Thoracic aorta (tissue), 2 donors: ENCODE measurements at places on chromosomes 16 and 17. TPM values are rescaled to one million over a fixed set of nuclear protein-coding genes. Genes with fewer than 3 reads are reported as not detected.

RNU2-1 gene
- total RNA-seq, result not detected

HSD3B7 gene
- total RNA-seq, result 16.4 TPM

GLIS2 gene
- 32.9 TPM for total RNA-seq

KRT15 gene
- total RNA-seq, result 0.68 TPM

CHP2 gene
- not detected for total RNA-seq

NPIPB13 gene
- 14.0 TPM for total RNA-seq

CDH3 gene
- not detected for total RNA-seq

CLEC19A gene
- not detected for total RNA-seq

MT3 gene
- not detected for total RNA-seq

ZNF778 gene
- total RNA-seq, result 27.2 TPM

PSKH1 gene
- 36.0 TPM for total RNA-seq

IGFALS gene
- total RNA-seq, result 0.28 TPM

ABR gene
- 159 TPM for total RNA-seq

ABI3 gene
- 10.8 TPM for total RNA-seq

TEKT5 gene
- total RNA-seq, result not detected

CDH13 gene
- 280 TPM for total RNA-seq

RNF157 gene
- 0.41 TPM for total RNA-seq

SRL gene
- total RNA-seq, result 1.1 TPM

CTF1 gene
- total RNA-seq, result 3.8 TPM

DNAAF8 gene
- not detected for total RNA-seq

RAD51D gene
- total RNA-seq, result 6.5 TPM

GALR2 gene
- total RNA-seq, result not detected

KRTAP2-2 gene
- not detected for total RNA-seq

KRT16 gene
- total RNA-seq, result 16.8 TPM

DNAI2 gene
- total RNA-seq, result not detected

ASIC2 gene
- 1.1 TPM for total RNA-seq

CMTM2 gene
- not detected for total RNA-seq

ALOX15B gene
- 0.85 TPM for total RNA-seq

CDT1 gene
- not detected for total RNA-seq

PKMYT1 gene
- total RNA-seq, result not detected

CYB5B gene
- total RNA-seq, result 12.0 TPM

HS3ST2 gene
- 7.3 TPM for total RNA-seq

NTN1 gene
- 68.8 TPM for total RNA-seq

DUS1L gene
- 88.9 TPM for total RNA-seq

OTOP3 gene
- total RNA-seq, result not detected

ACSM3 gene
- total RNA-seq, result 0.41 TPM

DHX58 gene
- total RNA-seq, result 13.7 TPM

HBA1 gene
- 174 TPM for total RNA-seq

AOC2 gene
- 0.68 TPM for total RNA-seq

ATPAF2 gene
- 11.8 TPM for total RNA-seq

CCDC43 gene
- 8.0 TPM for total RNA-seq

ANKRD40 gene
- 38.6 TPM for total RNA-seq

ADORA2B gene
- total RNA-seq, result 1.6 TPM

STAT5B gene
- total RNA-seq, result 95.2 TPM

CRYBA1 gene
- total RNA-seq, result not detected

PMP22 gene
- total RNA-seq, result 207 TPM

RPS15A gene
- total RNA-seq, result 900 TPM

CA7 gene
- not detected for total RNA-seq

SECTM1 gene
- total RNA-seq, result 32.2 TPM
